ENCODE measurements at places on chromosomes 5 and 9.

GRCh38 chr9:131666774-131667173 is 73.1 kb downstream of the RAPGEF1 start:
- no peak for DNase-seq

GRCh38 chr9:3507395-3508077 is 18.3 kb downstream of the RFX3 start:
- no peak for DNase-seq

DNA sequence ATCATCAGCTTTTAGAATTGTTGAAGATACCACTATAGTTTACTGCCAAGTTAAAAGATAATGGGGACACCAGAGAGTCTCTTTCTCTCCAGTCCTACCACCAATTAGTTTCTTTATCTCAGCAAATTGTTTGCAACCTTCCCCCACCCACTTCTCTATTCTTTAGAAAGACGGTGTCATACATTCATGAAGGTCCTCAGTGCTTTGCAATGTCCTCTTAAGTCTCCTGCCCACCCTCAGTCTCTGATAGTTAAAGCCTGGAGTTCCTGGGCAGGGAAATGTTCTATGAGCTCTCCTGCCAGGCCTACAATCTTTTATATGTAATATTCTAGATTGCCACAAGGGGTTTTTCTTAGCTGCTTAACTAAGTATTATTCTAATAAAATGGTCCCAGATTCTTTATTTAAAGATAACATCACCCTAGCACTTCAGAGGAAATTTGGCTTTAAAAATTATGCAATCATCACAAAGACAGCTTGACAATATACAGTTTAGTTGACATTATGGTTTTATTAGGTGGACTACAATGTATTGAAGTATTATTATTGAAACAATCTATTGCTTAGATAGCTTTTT is 509.2 kb downstream of the CSNK1G3 start:
- no peak for DNase-seq

GRCh38 chr9:109483744-109484429 is 14.2 kb downstream of the PTPN3 start:
- DNase-seq = no peak

DNA sequence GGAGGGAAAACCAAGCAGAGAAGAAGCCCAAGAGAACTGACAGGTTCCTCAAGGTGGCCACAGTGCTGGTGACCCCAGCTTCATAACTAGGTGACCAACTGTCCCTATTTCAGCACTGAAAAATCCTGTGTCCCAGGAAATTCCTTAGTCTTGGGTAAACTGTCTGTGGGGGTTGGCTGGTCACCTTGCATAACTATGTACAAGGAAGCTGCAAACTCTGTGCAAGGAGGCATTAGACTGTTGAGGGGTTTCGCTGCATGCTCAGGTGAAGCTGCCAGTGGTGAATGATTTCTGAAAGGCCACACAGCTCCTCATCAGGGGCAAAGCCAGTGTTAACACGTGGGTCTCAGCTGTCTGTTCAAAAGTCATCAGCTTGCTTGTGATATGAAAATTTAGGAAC is 36.9 kb downstream of the PCSK5 start:
- DNase-seq = no peak

GRCh38 chr9:108478431-108479332 is 377.1 kb downstream of the ACTL7B start:
- no peak for DNase-seq

DNA sequence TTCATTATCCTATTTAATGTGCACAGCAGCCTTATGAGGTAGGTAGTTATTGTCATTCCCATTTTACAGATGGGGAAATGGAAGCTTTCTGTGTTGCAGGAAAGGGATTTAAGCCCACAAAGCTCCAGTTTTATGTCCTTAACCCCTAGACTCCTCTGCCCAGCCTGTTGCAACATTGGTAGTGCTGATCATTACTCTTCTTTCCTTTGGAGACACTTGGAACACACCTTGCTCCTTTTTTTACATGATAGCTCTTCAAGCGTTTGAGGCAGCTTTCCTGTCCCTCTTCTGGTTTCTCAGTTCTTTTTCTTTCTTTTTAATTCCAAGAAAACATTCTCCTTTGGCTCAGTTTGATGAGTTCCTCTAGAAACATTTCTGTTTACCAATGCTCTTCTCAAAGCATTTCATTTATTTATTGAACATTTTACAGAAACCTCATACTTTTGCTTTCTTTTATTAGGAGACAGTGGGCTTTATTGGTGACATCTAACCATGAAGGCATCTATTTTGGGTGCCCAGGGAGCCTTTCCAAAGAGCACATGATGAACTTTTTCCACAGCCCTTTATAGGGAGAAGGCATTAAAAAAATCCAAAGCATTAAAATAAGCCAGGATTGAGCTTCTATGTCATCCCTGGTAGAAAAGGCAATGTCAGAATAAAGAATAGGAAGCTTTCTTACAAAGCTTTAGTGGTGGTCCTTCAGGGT is 218.0 kb downstream of the TMEM38B start:
- no peak for DNase-seq

DNA sequence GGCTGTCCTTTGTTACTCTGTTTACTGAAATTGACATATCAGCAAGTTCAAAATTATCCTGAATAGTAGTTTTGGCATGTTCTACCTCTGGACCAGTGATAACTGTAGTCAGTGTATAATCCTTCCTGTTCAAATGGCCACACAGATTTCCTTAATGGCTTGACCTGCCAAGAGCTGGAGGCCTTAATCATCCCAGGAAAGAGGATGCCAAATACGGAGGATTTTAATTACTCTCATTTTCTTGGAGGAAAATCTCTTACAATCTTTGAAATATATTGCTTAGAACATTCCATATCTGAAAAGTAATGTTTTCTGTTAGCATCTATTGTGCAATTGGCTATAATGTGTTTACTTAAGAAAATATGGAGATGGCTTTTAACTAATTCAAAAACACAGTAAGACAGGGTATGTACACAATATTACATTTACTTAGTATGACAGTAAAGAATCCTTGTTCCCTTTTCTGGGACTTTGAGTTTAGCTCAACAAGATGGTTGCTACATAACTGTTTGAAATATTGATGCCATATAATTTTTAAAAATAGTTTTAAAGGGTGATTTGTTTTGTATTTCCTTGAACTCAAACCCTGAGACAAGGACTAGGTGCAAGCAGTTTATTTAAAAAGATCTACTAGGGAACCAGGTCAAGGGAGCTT is 68.9 kb upstream of the SELENOP start:
- no peak for DNase-seq

GRCh38 chr9:91162311-91162710 is 199.4 kb downstream of the AUH start:
- DNase-seq = peak; percentile 33

DNA sequence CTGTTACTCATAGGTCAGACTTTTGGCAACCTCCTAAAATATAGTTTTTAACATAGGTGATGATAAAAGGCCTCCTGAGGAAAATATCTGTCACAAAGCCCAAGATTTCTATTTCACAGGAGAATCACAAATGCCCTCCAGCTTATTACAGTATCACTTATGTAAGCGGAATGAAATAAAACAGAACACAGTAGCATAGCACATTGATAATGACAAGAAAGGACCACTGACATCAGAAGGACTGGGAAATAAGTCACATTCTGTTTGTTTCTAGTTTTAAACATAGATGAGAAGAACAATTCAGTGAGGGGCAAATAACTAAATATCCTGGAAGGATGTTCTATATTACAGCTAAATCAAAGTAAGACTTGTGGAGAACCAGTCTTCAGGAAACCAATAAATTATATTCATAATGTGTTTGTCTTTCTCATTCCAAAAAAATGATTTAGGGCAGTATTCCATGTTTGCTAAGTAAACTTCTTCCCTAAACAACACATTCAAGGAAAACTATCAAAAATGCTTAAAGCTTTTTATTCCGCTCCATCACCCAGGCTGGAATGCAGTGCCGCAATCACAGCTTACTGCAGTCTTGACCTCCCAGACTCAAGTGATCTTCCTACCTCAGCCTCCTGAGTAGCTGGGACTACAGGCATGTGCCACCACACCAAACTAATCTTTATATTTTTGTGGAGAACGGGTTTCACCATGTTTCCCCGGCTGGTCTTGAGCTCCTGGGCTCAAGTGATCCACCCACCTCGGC is 20.8 kb upstream of the CTNNAL1 start:
- no peak for DNase-seq

DNA sequence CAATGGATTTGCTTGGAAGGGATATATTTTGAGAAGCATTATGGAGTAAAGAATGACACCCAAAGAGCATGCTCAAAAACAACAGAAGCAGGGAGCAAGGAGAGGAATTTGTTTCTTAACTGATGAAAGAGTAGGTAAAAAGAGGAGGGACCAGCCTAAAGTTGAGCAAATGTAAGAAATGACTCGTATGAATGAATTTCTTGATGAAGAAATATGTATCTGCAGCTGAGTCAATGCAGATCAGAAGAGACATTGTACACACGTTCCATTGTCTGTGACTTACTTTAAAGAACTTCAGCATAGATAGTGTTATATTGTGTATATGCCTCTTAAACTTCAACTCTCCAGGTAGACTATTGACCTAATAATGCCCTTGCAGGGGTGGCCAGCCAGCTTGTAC is 112.7 kb upstream of the NREP start:
- DNase-seq = no peak

- DNase-seq = no peak
Observed at GRCh38 chr5:665541-665955, 27.6 kb downstream of the TPPP start.

- no peak for DNase-seq
Observed at GRCh38 chr9:35910613-35911359, 1.5 kb downstream of the SPAAR start.

DNA sequence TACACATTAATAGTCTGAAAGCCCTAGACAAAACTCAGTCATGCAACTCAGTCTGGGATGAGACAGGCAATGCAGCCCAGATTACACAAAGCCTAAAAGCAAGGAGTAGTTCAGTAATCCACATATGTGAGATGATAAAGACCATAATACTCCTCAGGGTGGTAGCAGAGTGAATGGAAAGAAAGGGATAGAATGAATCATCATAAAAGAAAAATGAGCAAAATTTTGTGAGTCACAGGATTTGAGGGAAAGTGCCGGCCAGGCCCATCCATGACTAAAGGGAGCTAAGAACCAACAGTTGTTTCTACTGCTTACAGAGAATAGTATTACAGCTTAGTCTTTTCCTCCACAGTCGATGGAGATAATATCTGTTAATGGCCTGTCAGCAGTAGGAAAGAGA is 90.0 kb upstream of the POU5F2 start:
- no peak for DNase-seq

DNA sequence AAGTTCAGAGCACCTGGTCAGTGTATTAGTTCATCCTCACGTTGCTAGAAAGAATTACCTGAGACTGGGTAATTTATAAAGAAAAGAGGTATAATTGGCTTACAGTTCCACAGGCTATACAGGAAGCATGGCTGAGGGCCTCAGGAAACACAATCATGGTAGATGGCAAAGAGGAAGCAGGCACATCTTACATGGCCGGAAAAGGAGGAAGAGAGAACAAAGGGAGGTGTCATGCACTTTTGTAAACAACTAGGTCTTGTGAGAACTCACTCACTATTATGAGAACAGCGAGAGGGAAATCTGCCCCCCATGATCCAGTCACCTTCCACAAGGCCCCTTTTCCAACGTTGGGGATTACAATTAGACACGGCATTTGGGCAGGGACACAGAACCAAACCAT is 28.8 kb upstream of the CAVIN4 start:
- no peak for DNase-seq

GRCh38 chr9:118575341-118576070 is 793.7 kb downstream of the BRINP1 start:
- no peak for DNase-seq

GRCh38 chr9:79989079-79989478 is 417.3 kb downstream of the TLE4 start:
- no peak for DNase-seq

DNA sequence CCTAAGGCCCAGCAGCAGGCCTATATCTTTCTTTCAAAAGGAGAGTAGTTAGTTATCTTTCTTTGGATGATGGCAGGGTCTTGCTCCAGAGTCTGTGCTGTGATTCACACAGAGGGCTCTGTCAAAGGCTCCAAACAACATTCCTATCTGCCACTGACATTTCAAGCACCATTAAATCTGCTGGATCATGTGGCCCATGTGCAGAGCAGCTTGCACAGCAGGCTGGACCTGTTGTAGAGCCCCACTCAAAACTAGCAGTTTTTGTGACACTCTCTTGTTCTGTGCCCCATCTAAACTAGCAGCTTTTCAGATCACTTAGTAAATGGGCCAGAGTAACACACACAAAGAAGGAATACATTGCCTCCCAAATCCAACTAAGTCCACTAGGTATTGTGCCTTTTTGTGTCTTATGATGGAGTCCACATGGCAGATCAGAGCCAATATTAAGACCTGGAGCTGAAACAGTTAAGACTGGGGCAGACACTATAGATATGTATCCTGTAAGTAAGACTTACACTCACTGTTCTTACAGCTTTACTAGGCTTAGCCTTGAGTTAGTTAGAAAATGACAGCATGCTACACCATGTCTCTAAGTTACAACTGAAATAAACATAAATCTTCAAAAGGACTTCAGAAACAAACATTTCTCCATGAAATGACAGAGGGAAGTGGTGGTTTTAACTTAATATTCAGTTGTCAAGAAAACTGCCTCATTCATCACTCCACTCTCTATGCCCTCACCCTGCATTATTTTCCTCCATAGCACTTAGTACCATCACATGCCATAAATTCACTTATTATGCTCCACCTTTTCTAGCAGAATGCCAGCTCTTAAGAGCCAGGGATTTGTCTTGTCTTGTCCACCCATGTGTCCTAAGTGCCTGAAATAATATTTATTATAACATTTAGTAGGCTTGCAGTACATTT is 400.9 kb downstream of the RAB3C start:
- DNase-seq = no peak

DNA sequence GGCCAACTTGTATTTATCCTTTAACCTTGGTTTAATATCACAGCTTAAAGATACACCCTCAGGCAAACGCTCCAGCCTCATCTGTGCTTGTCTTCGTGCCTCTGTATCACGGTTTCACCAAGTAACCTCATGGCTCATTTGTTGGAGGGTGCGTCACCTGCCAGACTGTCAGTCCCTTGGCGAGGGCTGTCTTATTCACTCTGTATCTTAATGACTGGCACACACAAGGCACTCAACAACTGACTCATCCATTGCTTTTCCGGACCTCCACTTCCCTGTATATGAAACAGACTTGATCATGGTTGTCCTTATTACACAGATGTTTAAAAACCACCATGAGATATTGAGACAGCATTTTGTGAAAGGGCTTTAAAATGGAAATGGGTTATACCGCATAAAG is 28.0 kb downstream of the LCP2 start:
- peak; percentile 38 for DNase-seq

DNA sequence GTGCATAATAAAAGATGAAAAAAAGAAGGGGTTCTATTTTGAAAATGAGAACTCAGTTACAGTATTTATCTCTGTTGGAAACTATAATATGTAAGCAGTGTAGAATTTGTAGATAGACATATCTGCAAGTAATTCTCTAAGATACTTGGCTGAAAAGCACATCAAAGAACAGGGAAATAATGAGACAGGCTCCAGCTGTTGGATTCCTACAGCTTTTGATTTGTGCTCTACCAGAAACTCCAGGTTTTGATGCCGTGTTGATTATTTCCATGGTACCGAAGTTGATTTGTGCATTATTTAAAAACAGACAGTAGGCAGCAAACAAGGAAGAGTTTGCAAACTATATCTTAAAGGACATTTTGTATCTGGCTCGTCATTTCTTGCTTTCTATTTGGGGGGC is 2098.7 kb upstream of the WWC1 start:
- DNase-seq = no peak
